CD4-positive, CD25-positive, alpha-beta regulatory T cell (primary cell): ENCODE measurements at places on chromosomes 1 and 21. TPM values are rescaled to one million over a fixed set of nuclear protein-coding genes. Genes with fewer than 3 reads are reported as not detected.

DNA sequence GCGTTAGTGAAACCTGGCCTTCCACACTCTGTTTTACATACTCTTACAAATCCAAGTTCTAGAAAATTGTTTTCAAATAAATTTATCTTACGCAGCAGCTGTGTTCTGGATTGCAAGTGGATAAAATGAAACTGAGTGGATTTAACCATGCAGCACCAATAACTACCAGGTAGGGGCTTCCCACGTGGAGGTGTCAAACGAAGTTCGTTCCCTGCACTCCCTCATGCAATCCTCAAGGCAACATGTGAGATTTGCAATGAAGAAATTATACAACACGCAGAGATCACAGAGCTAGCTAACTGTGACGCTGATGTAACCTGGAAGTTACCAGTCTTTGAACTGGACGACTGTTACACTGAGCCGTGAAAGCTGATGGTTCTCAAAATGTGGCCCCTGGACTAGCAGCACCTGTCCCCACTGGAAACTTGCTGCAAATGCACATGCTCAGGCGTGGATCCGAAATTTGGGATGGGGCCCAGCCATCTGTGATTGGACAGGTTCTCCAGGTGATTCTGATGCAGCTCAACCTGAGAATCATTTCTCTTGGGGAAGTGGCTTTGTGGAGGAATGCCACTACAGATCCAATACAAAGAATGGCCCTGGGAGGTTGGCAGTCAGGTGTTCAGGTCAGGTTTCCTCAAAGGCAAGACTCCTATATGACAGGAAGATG is 36.3 kb downstream of the RSPH1 start:
- no peak for DNase-seq

DNA sequence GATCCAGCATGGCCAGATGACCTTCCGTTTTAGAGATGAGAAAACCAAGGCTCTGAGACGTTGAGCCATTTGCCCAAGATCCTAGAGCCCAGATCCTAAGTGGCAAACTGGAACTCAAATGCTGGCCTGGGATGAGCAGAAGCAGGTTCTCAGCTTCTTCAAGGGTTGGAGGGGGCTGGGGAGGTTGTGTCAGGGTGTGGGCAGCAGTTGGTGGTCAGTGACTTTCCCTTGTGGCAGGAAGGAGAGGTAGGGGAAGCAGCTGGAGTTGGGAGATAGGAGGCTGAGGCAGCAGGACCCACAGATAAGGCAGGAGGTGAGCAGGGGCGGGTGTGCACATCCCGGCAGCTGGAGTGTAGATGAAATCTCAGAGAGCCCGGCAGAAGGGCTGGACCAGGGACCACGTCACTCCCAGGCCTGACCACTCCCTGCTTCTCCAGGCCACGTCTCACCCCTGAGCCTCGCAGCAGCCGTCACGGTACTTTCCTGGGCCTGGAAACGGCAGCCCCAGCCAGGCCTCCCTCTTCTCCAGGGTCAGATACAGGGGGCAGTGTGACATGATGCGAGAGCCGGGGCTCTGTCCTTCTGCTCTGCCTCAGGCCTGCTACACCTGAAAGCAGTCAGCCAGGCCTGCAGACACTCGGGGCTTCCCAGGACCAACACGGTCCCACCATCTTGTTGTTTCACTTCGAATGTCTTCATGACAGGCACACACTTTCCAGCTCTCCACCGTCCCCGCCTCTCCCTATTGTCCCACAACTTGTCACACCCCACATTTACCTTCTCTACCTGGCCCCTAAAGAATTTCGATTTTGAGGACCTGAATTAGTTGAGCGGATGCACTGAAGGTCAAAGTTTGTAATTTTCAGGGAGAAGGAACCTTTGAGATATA is 11.5 kb upstream of the LAPTM5 start:
- no peak for DNase-seq

DNA sequence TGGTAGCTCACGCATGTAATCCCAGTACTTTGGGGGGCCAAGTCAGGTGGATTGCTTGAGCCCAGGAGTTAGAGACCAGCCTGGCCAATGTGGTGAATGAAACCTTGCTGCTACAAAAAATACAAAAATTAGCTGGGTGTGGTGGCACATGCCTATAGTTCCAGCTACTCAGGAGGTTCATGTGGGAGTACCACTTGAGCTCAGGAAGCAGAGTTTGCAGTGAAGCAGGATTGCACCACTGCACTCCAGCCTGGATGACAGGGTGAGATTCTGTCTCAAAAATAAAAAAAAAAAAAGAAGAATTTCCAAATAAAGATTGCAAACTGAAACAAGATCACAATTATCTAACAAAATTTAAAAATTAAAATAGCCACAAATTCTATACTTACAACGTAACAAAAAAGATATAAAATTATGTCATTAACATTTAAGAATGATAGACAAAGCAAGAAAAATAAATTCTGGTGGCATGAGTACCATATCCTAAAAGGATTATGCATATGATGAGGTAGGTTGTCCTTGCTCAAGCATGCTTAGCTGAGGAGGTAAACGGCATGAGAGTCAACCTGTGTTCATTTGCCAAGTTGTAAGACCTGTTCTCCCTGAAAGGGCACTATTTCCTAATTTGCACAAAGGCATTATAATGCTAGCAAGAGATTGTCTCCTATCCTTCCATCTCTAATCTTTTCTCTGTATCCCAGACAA is 20.2 kb downstream of the IPP start:
- no peak for DNase-seq

DNA sequence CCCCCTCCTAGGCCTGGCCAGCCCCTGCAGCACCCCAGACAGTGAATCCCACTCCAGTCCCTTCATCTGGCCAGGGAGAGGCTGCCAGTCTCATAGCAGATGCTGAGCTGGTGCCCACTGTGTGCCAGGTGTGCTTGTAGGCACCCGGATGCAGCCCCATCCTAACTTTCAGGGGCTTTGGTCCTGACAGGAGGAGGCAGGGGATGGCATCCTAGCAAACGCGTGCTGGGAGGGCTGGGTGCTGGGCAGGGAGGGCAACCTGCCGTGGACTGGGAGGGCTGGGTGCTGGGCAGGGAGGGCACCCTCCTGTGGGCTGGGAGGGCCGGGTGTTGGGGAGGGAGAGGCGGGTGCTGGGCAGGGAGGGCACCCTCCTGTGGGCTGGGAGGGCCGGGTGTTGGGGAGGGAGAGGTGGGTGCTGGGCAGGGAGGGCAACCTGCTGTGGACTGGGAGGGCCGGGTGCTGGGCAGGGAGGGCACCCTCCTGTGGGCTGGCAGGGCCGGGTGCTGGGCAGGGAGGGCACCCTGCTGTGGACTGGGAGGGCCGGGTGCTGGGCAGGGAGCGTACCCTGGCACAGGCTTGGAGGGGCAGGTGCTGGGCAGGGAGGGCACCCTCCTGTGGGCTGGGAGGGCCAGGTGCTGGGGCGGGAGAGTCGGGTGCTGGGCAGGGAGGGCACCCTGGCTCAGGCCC is 35.3 kb downstream of the SLC19A1 start:
- DNase-seq, result no peak

GRCh38 chr1:118944133-118944532 is 44.0 kb downstream of the TBX15 start:
- DNase-seq, result no peak

DNA sequence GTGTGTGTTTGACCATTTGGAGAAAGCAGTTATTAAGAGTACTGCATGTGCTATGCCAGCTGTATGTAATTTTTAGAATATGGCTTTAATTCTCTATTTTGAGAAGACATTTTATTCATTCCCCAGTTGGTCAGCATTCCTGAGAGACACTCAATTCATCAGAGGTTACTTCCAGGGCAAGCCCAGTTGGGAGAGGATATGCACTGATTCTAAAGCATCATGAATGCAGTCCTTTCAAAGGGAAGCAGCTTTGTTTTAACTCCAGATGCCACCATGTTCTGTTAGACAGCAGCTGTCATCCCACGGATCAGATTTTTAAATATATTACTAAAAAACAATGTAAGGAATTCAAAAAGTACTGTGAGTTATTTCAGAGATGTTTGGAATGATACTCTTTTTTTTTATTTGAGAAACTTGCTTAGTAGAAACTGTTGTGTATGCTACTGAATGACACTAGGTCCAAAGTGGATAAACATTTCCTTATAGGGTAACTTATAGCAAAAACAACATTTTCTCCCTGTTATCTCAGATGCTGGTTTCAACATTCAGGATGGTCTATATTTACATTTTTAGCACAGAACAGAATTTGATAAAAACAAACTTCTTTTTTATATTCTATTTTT is 149.5 kb upstream of the B3GALT2 start:
- no peak for DNase-seq

DNA sequence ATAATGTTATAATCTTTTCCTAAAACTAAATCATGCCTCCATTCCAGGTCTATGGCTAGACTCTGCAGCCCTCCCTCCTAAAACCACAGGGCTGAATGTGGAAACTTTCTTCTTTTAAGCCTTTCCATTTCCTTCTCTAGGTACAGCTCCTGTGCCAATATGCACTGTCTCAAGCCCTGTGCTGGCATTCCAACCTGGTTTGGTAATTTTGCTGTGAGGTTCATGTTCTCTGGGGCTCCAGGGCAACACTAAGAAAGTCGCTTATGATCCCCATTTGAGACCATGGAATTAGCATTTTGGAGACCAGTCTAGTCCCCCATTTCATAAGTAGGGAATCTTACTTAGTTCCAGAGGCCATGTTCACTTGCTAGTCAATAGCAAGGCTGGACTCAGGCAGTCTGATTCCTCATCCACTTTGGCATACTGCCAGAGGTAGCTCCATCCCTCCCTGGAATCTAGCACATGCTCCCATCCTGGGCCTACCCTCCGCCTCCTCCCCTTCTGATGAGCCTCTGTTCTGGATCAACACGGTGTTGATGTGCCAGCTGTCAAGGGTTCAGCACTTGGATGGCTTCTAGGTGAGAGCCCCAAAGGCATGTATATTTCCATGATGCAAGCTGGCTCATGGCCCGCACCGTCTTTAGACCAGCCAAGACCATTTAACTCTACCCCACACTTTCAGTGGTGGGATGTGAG is 36.5 kb downstream of the ZMYND12 start:
- DNase-seq, result no peak

The SLC9C2 gene
- not detected for total RNA-seq

The VPS26C gene
- total RNA-seq, result 49.4 TPM

The PTGFRN gene
- 0.10 TPM for total RNA-seq
